ENCODE measurements at places on chromosomes 3 and 15.

GRCh38 chr15:62241135-62241770 lies 76.2 kb upstream of the C2CD4B start:
- DNase-seq, result no peak

GRCh38 chr3:9862391-9863057 lies 17.5 kb downstream of the CIDEC start:
- DNase-seq, result no peak

DNA sequence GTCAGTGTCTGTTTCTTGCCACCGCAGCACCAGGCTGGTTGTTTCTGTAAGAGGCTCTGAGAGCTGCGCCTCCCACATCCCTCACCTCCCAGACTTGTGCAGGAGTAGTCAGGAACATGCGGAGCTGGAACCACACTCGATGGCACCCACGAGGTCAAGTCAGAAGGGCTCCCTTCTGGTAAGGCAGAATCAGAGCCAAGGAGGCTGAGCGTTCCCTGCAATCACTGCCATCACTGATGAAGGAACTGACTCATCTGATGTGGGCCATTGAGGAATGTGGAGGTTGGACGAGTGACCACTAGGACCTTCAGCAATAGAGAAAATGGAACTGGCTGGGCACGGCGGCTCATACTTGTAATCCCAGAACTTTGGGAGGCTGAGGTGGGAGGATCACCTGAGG lies 35.7 kb upstream of the BLM start:
- DNase-seq, result peak; percentile 71

- no peak for DNase-seq
Measured at GRCh38 chr3:9715136-9715535, 11.5 kb downstream of the CPNE9 start.

- DNase-seq, result no peak
Measured at GRCh38 chr3:106172780-106173179, 304.0 kb upstream of the CBLB start.

DNA sequence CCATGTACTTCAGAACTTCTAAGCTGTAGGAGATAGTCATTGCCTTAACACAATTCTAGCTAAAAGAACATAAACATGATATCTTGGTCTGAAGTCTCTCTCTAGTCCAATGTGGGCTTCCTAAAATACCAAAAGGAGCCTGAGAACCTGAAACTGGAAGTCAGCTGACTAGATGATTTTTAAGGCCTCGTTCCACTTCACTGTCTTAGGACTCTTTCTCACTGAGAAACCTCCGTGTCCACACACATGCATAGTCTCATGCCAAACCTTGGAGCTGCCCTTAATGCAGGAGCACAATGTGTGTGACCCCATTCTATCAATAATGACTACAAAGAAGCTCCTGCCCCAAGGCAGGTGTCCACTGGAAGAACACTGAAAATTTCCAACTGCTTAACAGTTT lies 87.7 kb downstream of the ETFA start:
- DNase-seq, result no peak

- DNase-seq, result no peak
Measured at GRCh38 chr15:85129881-85130280, 148.2 kb downstream of the PDE8A start.

DNA sequence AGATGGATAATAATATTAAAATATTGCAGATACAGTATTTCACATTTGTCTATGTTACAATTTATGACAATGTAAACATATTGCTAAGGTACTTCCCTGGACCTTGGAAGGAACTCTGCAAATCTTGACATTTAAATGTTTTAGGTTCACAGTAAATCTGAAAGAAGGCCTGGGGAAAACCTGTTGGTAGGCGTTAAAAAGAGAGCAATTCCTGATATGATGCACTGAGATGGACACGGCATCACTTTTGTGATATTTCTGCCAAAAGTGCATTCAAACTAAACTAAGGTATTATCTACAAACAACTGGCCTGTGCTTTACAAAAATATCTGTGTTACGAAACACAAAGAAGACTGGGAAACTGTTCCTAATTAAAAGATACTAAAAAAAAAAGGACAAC lies 6.1 kb upstream of the TP63 start:
- no peak for DNase-seq

DNA sequence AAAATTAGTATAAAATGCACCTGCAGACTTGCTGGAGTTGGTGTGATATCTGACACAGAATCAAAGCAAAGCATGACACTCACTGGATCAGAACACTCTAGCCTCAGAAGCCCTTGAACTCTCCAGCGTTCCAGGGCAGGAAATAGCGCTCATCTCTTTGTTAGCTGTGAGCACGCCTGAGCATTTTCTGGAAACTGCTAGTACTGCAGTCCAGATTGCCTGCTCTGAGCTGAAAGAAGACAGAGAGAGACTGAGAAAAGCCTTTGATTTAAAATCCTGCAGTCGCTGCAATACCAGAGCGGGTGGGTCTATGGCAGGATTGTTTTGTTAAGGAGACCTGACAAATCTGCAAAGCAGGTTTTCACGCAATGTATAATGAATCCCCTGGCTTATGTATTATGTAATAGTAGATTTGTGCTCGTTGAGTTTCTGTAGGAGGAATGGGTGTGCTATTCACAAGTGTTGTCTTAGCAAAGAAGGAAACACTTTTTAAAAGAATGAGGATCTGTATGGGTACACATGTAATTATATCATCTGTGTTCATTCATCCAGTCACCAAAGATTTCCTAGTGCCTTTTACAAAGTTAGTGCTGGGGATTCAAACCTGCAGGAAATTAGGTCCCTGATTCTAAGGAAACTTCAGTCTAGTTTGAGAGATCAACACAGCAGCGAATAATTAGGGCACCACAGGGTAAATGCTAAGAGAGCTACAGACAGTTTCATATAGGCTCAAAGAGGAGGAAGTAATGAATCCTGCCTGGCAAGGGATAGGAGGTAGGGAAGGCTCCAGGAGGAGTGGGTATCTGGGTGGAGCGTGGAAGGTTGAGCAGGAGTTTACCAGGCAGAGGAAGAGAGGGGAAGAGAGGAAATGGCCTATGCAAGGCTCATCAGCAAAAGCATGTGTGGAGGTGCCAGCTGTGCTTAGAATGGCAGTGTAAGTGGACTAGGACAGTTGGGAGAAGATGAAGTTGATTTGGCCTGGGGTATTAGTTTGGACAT lies 26.1 kb upstream of the MGLL start:
- DNase-seq, result no peak

DNA sequence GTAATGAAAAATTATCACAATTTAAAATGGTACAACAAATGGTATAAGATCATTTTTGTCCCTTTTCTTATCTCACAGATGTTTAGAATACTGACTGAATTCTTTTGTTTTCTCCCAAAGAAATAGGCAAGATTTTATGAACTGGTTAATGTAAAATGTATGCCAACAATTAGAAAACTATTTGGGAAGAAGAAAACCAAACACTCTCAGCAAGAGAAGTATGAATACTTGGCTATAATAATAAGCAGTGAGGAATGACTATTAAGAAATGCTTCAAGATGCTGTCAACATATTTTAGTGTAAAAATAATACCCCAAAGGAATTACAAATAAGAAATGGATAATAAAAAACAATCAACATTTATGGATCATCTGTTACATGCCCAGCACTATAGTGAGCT lies 18.5 kb downstream of the SHQ1 start:
- DNase-seq, result no peak

DNA sequence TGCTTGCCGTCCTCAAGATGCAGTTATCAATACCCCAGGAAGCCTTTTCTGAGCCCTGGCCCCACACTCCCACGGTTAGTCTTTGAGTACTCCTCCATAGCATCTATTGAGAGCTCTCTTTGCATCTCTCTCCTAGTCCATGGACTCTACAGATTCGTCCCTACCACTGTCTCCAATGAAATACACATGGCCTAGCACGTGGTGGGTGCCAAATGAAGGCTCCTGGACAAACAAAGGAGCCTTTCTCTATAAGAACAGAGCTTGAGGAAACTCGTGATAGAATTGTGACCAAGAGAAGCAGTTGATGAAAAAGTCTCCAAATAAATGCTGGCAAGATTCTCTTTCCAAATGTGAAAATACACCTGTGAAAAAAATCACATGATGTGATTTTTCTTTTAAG lies 166.1 kb downstream of the GABRG3 start:
- no peak for DNase-seq

DNA sequence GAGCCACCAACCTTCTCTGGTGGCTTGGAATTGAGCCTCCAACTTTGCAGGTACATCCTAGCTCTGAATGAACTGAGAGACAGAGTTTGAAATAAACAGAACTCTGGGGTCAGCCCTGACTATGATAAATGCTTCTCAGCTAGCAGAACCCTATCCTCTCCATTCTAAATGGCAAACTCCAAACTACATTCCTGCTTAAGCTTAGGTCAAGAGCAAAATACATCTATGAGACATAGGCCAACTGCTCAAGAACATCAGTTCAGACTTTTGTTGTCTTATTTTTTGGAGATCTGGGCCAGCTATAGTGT lies 1.5 kb upstream of the SH3BP5 start:
- no peak for DNase-seq

DNA sequence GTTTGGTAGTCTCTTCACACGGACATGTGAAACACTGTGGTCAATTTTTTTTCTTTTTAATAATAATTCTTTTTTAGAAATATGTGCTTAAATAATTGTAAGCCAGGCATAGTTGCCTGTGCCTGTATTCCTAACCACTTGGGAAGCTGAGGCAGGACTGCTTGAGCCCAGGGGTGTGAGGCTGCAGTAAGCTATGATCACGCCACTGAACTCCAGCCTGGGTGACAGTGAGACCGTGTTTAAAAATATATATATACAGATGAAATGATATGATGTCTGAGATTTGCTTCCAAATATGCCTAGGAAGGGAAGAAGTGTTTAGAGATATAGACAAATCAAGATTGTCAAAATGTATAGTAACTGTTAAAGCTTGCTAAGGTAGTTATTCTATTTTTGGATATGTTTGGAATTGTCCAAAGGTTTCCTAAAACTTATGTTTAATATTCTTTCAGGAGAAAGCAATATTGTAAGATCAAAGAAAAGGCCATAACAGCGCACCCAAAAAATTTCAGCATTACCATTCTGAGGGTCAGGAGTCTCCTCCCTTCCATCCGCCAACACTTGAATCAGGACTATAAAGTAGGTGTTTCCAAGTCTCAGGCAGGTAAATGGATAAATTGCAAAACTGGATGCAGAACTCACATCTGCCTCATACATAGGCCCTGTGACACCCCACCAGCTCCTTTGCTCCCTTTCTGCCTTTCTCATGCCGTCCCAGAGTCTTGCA lies 532 bp upstream of the SELENOT start:
- no peak for DNase-seq

DNA sequence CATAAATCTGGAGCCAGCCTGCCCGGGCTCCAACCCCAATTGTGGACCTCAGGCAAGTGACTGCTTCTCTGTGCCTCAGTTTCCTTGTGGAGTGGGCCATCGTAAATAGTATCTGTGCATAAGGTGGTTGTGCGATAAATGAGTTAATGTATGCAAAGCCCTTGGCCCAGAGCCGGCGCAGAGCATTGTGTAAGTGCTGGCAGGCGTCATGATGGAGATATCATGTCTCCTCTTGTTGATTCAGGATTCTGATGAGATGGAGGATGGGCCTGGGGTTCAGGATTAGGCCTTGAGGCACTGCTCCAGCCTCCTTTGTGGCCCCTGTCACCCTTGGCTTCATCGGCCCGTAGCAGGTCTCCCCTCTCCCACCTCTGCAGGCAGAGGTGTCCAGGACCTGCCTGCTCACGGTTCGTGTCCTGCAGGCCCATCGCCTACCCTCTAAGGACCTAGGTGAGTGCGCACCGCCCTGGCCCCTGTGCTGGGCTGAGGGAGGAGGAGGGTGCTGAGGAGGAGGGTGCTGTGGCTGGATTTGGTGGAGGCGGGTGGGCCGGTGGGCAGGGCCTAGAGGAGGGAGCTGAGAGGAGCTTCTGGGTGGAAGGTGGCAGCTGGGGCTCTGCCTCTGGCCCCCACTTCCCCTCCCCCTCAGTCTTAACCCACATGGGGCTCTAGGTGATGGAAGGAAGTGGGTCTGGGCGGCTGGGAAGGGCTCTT lies 1.3 kb downstream of the PLA2G4B start:
- DNase-seq, result no peak

GRCh38 chr3:174547801-174548435 lies 311.2 kb upstream of the NAALADL2 start:
- no peak for DNase-seq

GRCh38 chr3:158983216-158984099 lies 181.6 kb downstream of the MFSD1 start:
- DNase-seq, result no peak

- DNase-seq, result no peak
Measured at GRCh38 chr3:62229908-62230307, 143.4 kb downstream of the FEZF2 start.

DNA sequence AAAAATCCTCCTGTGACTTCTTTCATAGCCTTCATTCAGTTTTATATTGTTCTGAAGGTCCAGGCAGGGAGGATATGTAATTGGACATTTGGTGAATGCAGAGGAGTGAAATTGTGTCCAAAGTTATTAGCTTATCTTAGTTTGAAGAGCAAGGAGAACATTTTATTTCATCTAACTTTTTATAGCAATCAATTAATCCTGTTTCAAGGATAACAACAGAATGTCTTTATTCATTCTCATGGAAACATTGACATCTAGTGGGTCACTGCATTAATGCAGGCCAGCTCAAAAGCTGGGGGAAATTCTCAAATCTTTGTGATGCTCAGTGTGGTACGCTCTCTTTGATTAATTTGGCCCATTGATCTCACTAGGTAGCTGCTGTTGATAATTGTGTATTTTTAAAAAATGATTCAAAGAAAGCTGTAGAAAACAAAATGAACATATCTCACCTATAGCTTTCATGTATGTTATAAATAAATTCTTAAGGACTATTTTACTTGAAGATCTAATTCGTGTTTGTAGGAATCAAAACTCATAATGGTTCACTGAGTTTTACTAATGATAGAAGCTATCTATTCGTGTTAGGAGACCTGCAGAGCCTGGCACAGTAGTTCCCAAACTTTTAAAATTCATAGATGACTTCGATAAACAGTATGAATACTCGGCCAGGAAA lies 150.8 kb upstream of the KCNMB2 start:
- no peak for DNase-seq

DNA sequence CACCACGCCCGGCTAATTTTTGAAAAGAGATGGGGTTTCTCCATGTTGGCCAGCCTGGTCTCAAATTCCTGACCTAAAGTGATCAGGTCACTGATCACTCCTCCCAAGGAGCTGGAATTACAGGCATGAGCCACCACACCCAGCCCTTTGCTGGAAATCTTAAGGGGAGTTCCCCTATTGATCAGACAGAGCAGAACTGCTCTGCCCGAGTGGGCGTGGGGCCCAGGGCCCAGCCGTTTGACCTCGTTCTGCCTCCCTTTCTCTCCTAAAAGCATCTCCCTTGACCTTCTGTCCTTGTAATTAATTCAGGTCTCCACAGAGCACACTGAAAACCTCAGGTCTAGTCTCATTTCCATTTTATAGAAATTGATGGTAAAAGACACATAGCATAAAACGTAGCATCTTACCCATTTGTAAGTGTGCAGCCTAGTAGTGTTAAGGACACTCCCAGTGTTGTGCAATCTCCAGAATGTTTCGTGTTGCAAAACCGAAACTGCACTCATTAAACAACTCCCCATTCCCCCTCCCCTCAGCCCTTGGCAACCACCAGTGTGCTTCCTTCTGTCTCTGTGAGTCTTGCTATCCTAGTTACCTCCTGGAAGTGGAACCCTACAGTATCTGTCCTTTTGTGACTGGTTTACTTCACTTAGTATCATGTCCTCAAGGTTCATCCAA lies 89.3 kb downstream of the SLCO3A1 start:
- DNase-seq, result peak; percentile 70

GRCh38 chr3:98545940-98546339 lies 14.2 kb downstream of the GPR15 start:
- no peak for DNase-seq

GRCh38 chr15:92243227-92243626 lies 150.5 kb upstream of the ST8SIA2 start:
- no peak for DNase-seq
